Fibroblast of lung (primary cell): ENCODE measurements at places on chromosomes 1 and 21. TPM values are rescaled to one million over a fixed set of nuclear protein-coding genes. Genes with fewer than 3 reads are reported as not detected.

DNA sequence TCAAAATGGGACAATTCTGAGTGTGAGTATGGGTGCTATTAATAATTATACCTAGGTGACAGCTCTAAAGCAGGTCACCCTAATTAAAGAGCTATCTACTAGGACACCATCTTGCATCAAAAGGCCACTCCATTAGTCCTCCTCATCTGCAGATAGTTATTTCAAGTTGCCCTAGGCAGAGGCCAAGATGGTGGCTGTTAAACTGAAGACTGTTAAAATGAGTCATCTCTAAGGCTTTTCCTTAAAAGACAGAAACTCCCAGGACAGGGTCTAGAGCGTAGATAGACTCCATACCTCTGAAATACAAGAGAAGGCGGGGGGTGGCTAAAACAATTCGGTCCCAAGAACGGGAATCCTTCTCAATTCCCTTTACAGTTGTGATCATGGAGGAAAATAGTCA lies 4.5 kb upstream of the ZNF697 start:
- H3K27ac ChIP-seq: no peak overlapping the region
- peaks cover 5% of the 10 kb centered on the region for H3K4me1 ChIP-seq
- no peak overlapping the region for H3K4me3 ChIP-seq
- H3K27me3 ChIP-seq: no peaks in the 10 kb centered on the region

DNA sequence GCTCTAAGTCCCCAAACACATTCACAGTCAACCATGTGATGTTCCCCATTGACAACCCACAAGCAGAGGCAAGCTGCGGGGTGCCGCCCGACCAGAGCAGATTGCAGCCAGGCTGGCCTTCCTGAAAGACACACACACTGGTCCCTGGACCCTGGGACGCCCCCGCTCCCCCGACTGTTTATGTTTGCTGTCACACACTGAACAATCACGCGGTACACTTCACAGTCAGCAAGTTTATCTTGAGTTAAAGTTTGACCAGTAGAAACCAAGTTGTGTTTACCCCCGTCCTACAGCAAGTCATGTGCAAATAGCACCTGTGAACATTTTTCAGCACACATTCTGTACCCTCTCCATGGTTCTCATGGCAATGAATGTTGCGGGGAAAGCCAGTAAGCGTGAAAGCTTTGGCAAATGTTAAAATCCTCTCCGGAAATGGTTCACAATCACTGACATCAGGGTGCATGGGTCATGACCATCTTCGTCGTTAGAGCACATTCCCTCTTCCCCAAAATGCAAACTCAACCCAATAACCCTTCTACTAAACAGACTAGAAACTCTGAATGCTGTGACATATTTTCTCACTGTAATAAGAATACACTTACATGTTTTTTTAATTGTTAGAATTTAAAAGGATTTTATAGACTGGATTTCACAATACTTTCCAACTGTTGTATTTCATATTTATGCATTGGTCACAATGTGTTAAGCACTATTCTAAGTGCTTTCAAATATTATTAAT lies 33.3 kb upstream of the IRF2BP2 start:
- H3K4me3 ChIP-seq: no peak overlapping the region
- H3K4me1 ChIP-seq: peaks cover 2% of the 10 kb centered on the region
- no peaks in the 10 kb centered on the region for H3K36me3 ChIP-seq
- H3K27me3 ChIP-seq: no peaks in the 10 kb centered on the region

DNA sequence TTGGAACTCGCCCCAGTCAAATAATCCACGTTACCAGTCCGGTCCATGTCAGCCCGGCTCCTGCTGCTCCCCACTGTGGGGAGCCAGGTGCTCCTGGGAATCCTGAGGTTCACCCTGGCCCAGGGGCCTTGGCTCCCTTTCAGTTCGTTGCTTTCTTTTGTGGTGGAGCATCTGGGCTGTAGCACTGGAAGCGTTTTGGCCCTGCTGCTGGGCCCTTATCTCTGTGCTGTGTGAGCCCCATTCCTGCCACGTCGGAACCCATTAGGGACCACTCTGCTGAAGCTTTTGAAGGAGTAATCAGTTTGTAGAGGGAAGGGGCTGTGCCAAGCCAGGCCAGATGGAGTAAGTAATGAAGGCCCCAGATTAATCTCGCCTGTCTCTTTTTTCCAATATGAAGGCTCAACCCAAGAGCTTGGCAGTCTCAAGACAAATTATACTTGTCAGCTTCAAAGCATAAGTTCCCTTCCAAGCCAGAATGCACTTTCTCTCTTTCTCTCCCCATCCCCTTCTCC lies 82.3 kb downstream of the PGM1 start:
- peaks cover 5% of the 10 kb centered on the region for H3K4me1 ChIP-seq
- H3K4me3 ChIP-seq: no peak overlapping the region
- DNase-seq: peak; percentile 80
- no peak overlapping the region for H3K27ac ChIP-seq
- no peaks in the 10 kb centered on the region for H3K36me3 ChIP-seq
- no peaks in the 10 kb centered on the region for H3K27me3 ChIP-seq

DNA sequence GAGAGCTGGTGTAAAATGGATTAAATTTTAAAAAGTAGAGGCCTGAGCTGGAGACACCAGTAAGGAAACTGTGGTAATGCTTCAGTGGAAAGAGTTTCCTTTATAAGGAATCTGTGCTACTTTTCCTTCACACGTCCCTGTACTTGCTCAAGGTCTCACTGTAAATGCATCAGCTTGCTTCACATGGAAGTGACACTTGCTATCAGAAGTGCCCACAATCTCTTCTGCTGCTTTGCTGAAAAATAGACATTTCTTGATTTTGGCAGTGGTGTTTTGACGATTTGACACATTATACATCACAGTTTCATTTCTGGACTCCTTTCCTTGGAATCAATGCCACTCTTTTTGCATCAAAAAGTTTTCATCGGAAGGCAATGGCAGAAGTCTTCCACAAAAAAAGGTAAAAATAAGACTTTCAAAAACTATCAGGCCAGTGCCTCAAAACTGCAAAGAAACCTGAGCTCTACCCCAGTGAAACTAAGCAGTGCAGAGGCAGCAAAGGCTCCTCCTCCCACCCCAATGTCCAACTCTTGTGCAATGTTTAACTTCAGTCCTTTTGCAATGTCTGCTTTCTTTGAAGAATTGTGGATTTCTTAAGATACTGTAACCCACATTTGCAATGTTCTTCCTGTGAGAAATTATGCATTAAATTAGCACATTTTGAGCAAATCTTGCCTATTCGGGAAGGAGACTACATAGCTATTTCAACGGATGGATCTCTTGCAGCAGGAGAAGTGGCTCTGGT lies 18.4 kb upstream of the TSPAN2 start:
- H3K4me3 ChIP-seq: no peak overlapping the region
- DNase-seq: peak; percentile 30
- H3K4me1 ChIP-seq: no peaks in the 10 kb centered on the region
- H3K27me3 ChIP-seq: peaks cover 3% of the 10 kb centered on the region

- H3K36me3 ChIP-seq: no peaks in the 10 kb centered on the region
- no peaks in the 10 kb centered on the region for H3K4me1 ChIP-seq
- H3K27me3 ChIP-seq: no peaks in the 10 kb centered on the region
- no peak overlapping the region for H3K4me3 ChIP-seq
- DNase-seq: no peak
These were observed 58.8 kb downstream of the KCNK1 start for GRCh38 chr1:233672732-233673131.

GRCh38 chr1:15744122-15744679 lies 1.9 kb downstream of the TMEM82 start:
- no peaks in the 10 kb centered on the region for H3K27me3 ChIP-seq
- no peak overlapping the region for H3K4me3 ChIP-seq

DNA sequence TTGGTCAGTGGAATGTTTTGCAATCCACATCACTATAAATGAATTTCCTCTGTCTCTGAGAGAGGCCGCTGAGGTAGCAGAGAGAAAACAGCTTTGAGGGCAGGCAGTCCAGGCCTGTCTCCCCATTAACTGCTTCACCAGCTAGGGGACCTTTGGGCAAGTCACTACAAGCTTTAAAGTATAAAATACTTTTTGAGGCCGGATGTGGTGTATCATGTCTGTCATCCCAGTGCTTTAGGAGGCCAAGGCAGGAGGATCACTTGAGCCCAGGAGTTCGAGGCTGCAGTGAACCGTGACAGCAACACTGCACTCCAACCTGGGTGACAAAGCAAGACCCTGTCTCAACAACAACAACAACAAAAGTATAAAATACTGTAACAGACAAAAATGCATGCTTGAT lies 6.4 kb downstream of the IL6R start:
- H3K27ac ChIP-seq: no peak overlapping the region
- H3K4me1 ChIP-seq: peaks cover 13% of the 10 kb centered on the region
- no peaks in the 10 kb centered on the region for H3K36me3 ChIP-seq
- H3K4me3 ChIP-seq: no peak overlapping the region
- H3K27me3 ChIP-seq: no peaks in the 10 kb centered on the region

DNA sequence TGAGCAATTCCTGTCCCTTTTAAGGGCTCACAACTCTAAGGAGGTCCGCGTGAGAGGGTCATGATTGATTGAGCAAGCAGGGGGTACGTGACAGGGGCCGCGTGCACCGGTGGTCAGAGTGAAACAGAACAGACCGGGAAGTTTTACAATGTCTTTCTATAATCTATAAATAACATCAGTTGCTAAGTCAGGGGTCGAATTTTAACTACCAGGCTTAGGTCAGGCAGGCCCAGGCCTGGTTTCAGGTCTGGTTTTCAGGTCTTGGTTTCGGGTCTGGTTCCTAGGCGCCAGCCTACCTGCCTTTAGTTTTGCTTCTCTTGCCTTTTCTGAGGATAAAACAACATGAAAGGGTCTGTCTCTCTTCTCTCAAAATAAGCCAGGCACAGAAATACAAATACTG lies 476.0 kb upstream of the CAMK1G start:
- H3K36me3 ChIP-seq: no peaks in the 10 kb centered on the region
- H3K27me3 ChIP-seq: no peaks in the 10 kb centered on the region

DNA sequence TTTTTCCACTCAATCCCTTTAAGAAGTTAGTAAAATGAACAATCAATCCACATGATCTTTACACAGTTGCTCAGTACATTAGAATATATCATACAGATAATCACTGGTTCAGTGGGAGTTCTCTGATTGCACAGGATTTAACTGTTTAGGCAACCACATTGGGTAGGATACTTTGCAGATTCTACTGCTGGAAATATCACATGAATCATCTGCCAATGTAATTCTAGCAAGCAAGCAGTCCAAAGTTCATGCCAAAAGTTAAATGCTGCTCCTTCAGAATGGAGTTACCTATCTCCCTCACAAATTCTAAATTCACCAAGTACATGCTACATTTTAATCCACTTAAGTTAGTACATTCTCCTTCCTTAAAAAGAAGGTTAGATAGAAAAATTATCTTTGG lies 52.4 kb downstream of the NEGR1 start:
- no peaks in the 10 kb centered on the region for H3K36me3 ChIP-seq
- H3K27ac ChIP-seq: no peak overlapping the region
- no peaks in the 10 kb centered on the region for H3K27me3 ChIP-seq

DNA sequence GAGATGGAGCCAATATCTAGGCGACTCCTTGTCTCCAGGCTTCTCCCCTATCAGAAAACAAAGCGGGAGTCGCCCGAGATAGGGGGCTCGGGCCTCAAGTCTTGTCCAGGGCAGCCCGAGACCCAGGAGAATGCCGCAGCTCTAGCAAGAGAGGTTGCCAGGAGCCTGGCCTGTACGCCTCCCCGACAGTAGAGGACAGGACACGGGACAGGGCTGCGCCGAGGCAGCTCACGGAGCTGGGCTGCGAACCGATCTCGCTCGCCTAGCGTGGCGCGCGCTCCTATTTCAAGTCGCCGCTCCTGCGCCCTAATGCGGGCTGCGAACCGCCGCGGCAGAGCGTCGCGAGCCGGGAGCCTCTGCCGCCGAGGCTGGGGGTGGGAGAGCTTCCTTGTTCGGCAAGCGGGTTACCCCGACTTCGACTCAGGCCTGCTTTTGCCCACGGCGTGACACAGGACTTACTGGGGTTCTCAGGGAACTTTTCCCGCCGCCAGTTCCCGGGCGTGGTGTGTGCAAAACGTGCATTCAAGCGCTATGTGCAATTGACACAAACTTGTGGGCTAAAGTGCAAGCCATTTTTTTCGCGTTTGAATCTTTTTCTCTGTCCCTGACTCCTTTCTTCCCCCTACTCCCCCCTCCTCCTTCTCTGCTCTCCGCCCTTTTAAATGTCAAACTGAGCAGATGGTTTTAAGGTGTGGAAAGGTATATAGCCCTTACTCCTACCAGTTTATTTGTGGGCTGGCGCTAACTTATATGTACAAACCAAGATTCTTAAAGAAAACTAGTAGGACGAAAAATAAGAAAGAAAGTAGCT lies 2.4 kb upstream of the PROX1 start:
- no peak overlapping the region for H3K4me3 ChIP-seq
- H3K4me1 ChIP-seq: no peaks in the 10 kb centered on the region
- H3K27me3 ChIP-seq: peaks cover 51% of the 10 kb centered on the region
- no peak for DNase-seq

GRCh38 chr1:213389061-213389581 lies 338.1 kb downstream of the RPS6KC1 start:
- no peaks in the 10 kb centered on the region for H3K27me3 ChIP-seq
- no peak overlapping the region for H3K27ac ChIP-seq
- no peak overlapping the region for H3K4me3 ChIP-seq

GRCh38 chr1:202692959-202693555 lies 17.2 kb downstream of the SYT2 start:
- H3K36me3 ChIP-seq: no peaks in the 10 kb centered on the region
- H3K27me3 ChIP-seq: peaks cover 12% of the 10 kb centered on the region
- peak; percentile 73 for DNase-seq
- no peak overlapping the region for H3K4me3 ChIP-seq

- no peak overlapping the region for H3K27ac ChIP-seq
- DNase-seq: no peak
- H3K4me3 ChIP-seq: no peak overlapping the region
- H3K4me1 ChIP-seq: no peaks in the 10 kb centered on the region
These were observed 10.6 kb downstream of the RHBG start for GRCh38 chr1:156379420-156380165.

DNA sequence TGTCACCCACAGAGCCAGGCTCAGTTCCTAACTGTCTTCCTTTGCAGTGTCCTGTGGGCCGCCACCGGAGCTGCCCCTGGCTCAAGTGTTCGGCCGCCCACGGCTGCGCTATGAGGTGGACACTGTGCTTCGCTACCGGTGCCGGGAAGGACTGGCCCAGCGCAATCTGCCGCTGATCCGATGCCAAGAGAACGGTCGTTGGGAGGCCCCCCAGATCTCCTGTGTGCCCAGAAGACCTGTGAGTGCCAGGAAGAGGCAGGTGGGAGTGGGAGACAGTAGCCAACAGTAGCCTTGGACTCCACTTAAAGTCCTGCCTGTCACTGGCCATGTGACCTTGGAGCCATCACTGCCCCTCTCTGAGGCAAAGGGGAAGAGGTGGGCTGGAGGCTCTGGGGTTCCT lies 16.6 kb downstream of the BCAN start:
- H3K4me3 ChIP-seq: no peak overlapping the region
- peaks cover 16% of the 10 kb centered on the region for H3K27me3 ChIP-seq
- DNase-seq: no peak
- peaks cover 37% of the 10 kb centered on the region for H3K4me1 ChIP-seq
- H3K36me3 ChIP-seq: no peaks in the 10 kb centered on the region

- no peaks in the 10 kb centered on the region for H3K4me1 ChIP-seq
- no peaks in the 10 kb centered on the region for H3K27me3 ChIP-seq
- no peak overlapping the region for H3K27ac ChIP-seq
- no peak overlapping the region for H3K4me3 ChIP-seq
- DNase-seq: no peak
These were observed 24.2 kb upstream of the SYDE2 start for GRCh38 chr1:85224734-85225623.

Gene SPRR1A
- polyA plus RNA-seq: not detected in 2 replicates

Gene TCHHL1
- not detected in 2 replicates for polyA plus RNA-seq
